Upper lobe of right lung (tissue), 1 donor: ENCODE measurements at places on chromosomes 4 and X. TPM values are rescaled to one million over a fixed set of nuclear protein-coding genes. Genes with fewer than 3 reads are reported as not detected.

DNA sequence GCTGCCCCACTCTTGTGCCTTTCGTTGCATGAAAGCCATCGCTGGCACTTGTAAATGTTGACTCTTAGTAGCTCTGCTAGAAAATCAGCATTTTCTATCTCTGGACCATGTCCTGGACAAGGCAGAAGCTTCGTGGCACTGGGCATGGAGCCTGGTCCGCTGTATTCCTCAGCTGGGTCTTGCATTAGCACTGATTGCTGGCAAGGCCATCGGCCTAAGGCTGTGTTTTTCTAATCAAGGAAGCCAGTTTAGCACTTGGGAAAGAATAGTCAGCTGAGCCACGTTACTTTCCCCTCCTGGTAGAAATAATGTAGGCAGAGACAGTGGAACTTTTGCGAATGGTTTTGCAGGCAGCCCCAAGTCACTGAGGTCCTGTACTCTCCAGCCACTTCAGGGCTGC, 180.2 kb upstream of the EOLA2 start:
- H3K27me3 ChIP-seq = no peaks in the 10 kb centered on the region
- DNase-seq = no peak
- H3K4me1 ChIP-seq = no peaks in the 10 kb centered on the region
- no peak overlapping the region for H3K4me3 ChIP-seq

The SH2D1A gene
- total RNA-seq = 1.8 TPM

DNA sequence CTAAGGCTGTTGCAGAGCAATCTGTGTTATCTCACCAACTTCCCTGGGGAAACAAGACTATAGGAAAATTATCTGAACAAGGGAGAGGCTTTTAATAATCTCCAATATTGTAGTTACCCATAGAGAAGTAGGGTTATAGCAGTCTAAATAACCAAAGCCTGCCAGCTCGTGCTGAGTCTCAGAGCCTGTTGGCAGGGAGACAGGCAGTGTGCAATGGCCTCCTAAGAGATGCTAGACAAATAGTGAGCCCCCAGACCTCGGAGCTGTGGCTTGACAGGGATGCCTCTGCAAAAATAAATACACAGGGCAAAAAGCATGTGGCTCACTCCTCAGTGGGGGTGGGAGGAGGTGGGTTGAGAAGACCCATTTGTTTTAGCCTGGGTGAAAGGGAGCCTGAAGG, 76.7 kb downstream of the DGKK start:
- H3K4me1 ChIP-seq = no peaks in the 10 kb centered on the region
- DNase-seq = no peak
- no peaks in the 10 kb centered on the region for H3K36me3 ChIP-seq
- no peaks in the 10 kb centered on the region for H3K27me3 ChIP-seq
- no peak overlapping the region for H3K27ac ChIP-seq

The RAB33A gene
- total RNA-seq = 0.75 TPM

GRCh38 chr4:73187325-73187724, 71.3 kb downstream of the ANKRD17 start:
- H3K27me3 ChIP-seq = no peaks in the 10 kb centered on the region
- H3K4me3 ChIP-seq = no peak overlapping the region
- no peaks in the 10 kb centered on the region for H3K4me1 ChIP-seq
- H3K36me3 ChIP-seq = no peaks in the 10 kb centered on the region
- no peak for DNase-seq
- H3K27ac ChIP-seq = no peak overlapping the region

GRCh38 chr4:14596437-14596836, 405.8 kb upstream of the CPEB2 start:
- no peaks in the 10 kb centered on the region for H3K27me3 ChIP-seq
- H3K4me3 ChIP-seq = no peak overlapping the region
- H3K36me3 ChIP-seq = no peaks in the 10 kb centered on the region
- no peaks in the 10 kb centered on the region for H3K4me1 ChIP-seq
- no peak overlapping the region for H3K27ac ChIP-seq
- DNase-seq = no peak

The SLC49A3 gene
- total RNA-seq = 32.9 TPM

The GNRHR gene
- total RNA-seq = not detected

The ASMTL gene
- 23.8 TPM for total RNA-seq

The TCEAL6 gene
- total RNA-seq = not detected
